ENCODE measurements at places on chromosomes 4 and X.

DNA sequence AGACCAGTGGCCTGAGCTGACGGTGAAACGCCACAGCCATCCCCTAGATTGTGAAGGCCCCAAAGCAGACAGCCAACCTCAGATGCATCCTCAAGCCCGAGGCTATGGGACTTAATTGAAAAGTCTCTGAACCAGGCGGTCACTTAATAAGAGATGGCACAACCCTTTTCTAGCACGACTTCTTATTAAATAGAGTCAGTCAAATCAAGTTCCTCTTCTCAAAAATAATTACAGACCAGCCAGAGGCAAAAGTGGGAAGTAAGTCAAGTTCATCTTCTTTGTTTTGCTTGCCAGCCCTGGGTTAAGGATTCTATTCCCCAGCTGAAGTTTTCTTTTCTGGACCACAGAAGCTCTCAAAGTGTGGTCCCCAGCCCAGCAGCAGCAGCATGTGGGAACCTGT is 9.7 kb upstream of the SH3KBP1 start:
- DNase-seq = no peak

DNA sequence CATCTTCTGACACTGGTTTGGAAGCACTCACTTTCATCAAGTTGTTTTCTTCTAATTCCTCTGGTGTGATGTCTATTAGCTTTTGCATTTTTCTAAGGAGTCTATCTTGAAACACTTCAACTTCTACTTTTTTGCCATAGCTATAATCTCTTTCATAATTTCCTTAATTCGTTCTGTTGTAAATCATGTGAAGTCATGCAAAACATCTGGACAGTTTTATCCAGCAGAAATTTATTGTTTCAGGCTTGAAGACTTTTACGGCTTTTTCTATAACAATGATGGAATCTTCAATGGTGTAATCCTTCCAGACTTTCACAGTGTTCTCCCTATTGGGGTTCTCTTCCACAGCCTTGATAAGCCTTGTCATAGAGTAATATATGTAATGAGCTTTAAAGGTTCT is 74.9 kb upstream of the PABPC4L start:
- DNase-seq = no peak

- DNase-seq = no peak
Observed at GRCh38 chrX:78476701-78477100, 149.3 kb upstream of the CYSLTR1 start.

GRCh38 chrX:104789784-104790183 is 223.8 kb downstream of the IL1RAPL2 start:
- DNase-seq = no peak

DNA sequence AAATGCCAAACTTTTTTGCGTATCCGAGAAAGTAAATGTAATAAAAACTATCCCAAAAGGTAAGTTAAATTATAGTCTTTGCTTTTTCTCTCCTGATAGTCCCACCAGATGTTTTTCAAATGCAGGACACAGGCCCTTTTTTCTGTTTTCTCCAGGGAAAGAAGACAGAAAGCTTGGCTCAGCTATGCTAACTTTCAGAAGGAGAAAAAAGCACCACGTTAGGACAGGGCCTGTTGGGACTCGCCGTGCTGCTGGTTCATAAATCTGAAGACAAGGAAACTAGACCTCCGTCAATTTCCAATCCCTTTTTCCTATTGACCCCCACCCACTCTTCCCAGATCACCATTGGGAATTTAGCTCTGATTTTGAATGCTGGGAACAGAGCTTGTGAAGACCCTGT is 220.9 kb upstream of the SFRP2 start:
- no peak for DNase-seq

DNA sequence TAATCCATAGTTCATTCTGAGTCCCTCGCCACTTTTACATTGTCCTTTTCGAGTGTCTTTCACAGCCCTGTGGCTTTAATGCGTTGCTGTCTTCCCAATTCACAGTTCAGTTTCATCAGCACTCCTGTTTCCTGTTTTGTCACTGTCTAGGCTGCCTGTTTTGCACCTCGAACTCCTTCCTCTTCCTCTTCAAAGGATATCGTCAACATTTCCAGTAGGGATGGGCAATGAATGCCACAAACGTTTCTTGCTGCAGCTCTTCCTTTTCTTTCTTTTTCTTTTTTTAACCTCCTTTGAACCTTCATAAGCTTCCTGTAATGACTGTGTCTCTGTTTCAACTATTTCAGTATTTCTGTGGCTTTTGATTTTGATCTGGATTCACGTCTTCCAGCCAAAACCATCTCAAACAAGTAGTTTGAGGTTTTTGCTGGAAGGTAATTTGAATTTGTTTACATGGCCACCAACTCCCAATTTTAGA is 105.4 kb downstream of the ANXA3 start:
- DNase-seq = no peak

- no peak for DNase-seq
Observed at GRCh38 chr4:2753436-2753835, 2.7 kb downstream of the TNIP2 start.

DNA sequence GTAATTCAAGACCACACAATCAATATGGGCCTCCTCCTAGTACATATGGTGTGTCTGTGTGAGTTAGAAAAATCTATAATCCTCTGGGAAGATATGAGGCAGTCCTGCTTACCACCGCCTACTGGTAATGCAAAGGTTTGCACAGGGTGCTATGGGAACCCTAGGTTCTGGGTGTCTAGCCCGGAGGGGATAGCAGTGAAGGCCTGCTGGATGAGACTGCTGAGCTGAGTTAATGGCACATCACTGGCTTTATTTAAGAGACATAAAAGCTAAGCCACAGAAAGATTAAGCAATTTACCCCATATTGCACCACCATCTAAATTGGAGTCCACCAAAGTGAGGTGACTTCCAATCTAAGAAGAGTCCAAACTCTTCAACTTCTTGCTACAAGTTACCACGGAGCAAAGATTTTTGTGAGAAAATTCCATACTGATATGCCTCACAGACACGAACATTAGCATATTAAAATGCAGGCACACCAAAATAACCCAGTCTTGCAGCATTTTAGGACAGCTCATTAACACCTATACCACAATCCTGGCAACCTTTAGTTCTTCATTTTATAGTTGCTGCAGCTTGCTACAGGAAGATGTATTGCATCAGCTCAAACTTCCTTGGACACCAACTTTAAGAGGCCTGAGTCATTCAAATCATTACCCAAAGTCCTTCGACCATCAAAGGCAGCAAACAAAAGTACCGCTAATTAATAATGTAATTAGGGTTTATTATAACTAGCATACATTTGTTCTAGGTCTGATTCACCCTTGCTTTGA is 13.7 kb downstream of the DGKK start:
- DNase-seq = no peak

DNA sequence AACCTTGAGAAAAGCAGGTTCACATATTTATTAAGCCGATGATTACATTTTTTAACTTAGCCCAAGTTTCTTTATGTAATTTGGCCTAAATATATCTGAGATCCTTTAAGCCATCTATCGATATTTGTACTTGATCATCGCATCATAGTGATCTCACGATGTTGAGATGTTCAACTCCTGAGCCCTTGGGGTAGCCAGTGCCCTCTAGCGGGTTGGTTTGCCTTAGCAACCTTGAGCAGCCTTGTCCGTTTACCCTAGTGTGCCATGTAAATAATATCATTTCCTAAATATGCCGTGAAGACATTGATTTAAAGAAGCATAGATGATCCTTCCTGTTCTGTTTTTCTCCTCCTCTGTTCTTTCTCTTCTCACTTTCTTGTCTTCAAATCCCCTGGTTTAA is 432.2 kb downstream of the RPA4 start:
- DNase-seq = no peak

DNA sequence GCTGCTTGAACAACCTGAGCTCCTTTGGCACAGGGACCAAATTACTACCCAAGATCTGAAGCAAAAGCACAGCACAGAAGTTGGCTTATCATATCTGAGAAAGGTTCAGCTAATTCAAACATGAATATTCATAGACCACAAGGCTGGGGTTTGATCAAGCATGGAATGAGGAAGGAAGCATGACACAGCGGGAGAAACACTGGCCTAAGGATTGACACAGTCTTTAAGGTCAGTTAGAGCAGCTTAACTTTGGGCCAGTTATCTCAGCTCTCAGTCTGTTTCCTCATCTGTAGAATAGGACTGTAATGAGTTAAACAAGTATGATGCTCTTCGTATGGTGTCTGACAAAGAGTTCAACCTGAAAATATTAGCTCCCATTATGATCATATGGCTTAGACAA is 88.5 kb upstream of the CBR4 start:
- DNase-seq = no peak

DNA sequence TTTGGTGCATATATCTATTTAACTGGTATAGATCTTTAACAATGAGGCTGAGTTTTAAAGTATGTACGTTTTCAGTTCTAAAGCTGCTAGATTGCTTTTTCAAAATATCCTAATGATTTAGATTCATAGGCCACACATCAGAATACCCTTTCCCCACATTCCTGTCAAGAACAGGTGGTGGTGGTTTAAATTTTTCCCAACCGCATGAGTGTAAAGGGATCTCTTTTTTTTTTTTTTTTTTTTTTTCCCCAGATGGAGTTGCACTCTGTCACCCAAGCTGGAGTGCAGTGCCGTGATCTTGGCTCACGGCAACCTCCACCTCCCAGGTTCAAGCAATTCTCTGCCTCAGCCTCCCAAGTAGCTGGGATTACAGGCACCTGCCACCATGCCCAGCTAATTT is 28.0 kb downstream of the NUP54 start:
- no peak for DNase-seq

GRCh38 chr4:128481752-128482480 is 194.3 kb upstream of the PGRMC2 start:
- DNase-seq = no peak

DNA sequence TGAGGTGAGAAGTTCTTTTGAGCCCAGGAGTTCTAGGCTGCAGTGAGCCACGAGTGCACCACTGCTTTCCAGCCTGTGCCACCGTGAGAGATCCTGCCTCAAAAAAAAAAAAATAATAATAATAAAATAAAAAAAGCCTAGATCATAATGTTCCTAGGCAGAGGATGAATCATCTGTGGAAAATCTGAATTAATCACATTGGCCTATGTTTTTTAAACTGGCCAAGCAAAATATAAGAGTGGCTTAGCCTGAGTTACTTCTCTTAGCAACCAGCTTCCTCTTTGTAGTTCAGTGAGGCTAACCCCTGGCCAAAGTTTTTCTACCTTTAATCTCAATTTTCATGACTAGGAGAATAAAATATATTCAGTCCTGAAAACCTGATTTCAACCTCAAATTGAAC is 614.6 kb downstream of the PPP4R3C start:
- DNase-seq = no peak

GRCh38 chr4:103928370-103928769 is 208.6 kb upstream of the TACR3 start:
- DNase-seq = no peak

GRCh38 chr4:153071958-153072598 is 132.2 kb upstream of the TRIM2 start:
- DNase-seq = no peak

DNA sequence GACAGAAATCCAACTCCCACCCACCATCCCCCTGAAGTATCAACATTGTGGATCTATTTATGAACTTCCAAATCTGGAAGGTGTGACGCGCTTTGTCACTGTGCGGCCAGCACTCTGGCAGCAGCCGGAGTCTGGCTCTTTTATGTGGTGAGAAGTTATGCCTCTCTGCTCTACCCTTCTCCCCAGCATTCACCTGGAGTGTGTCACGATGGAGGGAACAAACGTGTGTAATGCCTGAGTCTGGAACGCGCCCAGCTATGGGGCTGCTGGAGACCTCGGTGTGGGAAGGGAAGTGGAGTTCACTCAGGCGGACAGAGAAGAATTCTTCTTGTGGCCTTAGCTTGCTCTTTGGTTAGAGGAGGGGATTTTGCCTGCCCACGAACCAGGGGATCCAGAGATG is 222.1 kb upstream of the RPL34 start:
- no peak for DNase-seq

DNA sequence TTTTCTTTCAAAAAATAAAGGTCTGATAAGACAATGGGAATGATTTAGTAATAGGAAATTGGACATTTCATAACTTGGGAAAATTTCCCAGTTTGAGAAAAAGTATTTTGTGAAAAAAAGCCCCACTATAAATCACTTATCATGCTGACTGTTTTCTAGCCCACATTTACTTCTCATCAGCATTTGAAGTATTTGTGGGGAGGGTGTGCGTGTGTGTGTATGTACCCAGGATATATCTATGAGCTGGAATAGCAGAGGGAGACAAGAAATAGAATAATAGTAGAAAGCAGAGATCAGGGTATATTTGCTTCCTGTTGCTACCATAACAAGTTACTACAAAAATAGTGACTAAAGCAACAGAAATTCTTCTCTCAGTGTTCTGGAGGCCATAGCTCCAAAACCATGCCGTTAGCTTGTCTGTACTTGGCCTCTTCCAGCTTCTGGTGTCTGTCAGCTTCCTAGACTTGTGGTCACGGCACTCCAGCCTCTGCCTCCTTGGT is 139.8 kb downstream of the PTTG2 start:
- DNase-seq = no peak

DNA sequence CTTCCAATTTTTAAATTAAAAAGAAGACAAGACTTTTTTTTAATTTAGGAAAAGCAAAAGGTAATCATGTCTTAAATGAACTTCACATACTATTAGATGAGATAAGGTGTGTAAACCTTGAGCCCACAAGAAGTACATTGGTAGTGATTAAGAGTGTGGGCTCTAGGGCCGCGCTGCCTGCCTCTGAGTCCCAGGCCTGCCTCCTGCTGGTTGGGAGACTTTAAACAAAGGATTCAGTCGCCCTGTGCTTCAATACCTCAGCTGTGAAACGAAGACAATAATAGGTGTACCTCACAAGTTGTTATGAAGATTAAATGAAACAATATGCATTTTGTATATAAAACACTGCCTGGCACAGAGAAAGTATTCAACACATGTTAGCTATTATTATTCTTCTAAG is 95.9 kb upstream of the MYOZ2 start:
- no peak for DNase-seq

DNA sequence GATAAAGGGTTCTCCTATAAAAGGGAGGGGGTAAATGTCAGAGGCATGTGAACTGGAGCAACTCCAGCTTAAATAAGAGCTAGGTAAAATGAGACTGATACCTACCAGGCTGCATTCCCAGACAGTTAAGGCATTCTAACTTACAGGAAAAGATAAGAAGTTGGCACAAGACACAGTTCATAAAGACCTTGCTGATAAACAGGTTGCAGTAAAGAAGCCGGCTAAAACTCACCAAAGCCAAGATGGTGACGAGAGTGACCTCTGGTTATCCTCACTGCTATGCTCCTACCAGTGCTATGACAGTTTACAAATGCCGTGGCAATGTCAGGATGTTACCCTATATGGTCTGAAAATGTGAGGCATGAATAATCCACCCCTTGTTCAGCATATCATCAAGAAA is 13.1 kb upstream of the SULT1B1 start:
- no peak for DNase-seq

- DNase-seq = no peak
Observed at GRCh38 chrX:151155234-151155633, 21.1 kb upstream of the GPR50 start.

- DNase-seq = no peak
Observed at GRCh38 chr4:58254291-58254690, 1144.1 kb upstream of the IGFBP7 start.

- DNase-seq = no peak
Observed at GRCh38 chrX:39772057-39772832, 325.5 kb downstream of the BCOR start.

GRCh38 chr4:174517502-174518445 is 4.5 kb downstream of the HPGD start:
- no peak for DNase-seq

GRCh38 chr4:35772291-35772690 is 472.0 kb downstream of the ARAP2 start:
- DNase-seq = no peak

GRCh38 chr4:183304067-183304466 is 16.0 kb downstream of the CLDN22 start:
- no peak for DNase-seq

GRCh38 chr4:73870260-73870659 is 1.1 kb downstream of the CXCL1 start:
- DNase-seq = no peak

GRCh38 chr4:5638976-5639375 is 69.4 kb downstream of the EVC2 start:
- no peak for DNase-seq

Measured in caudate nucleus (tissue), 63 donors.